Hematopoietic multipotent progenitor cell treated with erythropoietin and hydrocortisone succinate and interleukin-3 and kit ligand, for 15 days (in vitro differentiated cells): ENCODE measurements at places on chromosomes 3 and 15.

GRCh38 chr3:66472313-66473134, 28.3 kb downstream of the LRIG1 start:
- no peak for DNase-seq

DNA sequence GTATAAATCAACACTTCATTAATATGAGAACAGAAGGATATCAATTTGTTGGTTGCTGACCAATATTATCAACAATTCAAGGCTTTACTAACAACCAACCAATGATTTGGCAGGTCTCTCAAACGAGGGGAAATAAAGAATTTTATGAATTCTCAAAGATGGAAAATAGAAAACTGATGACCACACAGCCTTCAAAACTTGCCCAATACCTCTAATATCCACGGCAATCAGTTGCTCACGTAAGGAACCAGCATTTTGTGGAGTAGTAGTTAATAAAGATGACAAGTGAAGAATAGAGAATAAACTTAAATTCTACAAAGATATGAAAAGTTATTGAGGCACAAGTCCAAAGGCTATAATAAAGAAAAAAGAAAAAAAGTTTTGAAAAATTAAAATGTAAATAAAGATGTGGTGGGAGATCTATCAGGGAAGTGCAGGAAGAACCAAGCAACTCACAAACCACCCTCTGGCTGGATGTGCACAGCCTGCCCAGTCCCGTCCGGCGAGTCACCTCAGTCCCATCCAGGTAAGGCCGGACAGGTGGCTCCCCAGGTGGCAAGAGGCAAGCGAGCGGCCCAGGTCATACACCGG, 808 bp downstream of the GK5 start:
- no peak for DNase-seq

- no peak for DNase-seq
Measured at GRCh38 chr3:119630128-119630879, 30.1 kb downstream of the POPDC2 start.

DNA sequence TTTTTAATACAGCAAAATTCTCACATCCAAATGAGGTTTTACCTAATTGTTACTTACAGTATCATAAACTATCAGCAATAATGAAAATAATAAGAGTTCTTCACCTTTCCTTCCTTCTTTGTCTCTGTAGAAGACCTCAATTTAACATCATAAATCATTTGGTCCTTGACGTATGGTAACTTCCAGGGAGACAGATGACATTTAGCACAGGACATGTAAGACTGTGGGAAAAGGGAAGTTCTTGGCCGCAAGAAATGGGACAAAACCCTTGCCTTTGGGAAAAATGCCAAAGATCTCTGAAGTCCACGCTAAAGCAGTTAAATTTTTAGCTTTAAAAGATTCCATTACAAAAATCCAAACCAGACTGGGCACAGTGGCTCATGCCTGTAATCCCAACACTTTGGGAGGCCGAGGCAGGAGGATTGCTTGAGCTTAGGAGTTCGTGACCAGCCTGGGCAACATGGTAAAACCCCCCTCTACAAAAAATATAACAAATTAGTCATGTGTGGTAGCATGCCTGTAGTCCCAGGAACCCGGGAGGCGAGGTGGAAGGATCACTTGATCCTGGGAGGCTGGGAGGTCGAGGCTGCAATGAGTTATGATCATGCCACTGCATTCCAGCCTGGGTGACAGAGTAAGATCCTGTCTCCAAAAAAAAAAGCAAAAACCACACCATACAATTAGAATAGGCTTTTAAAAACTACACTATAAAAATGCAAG, 8.8 kb downstream of the PTPN9 start:
- no peak for DNase-seq

- no peak for DNase-seq
Measured at GRCh38 chr3:64311424-64312061, 86.3 kb upstream of the PRICKLE2 start.

GRCh38 chr3:158430448-158430847, 140.5 kb upstream of the MLF1 start:
- no peak for DNase-seq

DNA sequence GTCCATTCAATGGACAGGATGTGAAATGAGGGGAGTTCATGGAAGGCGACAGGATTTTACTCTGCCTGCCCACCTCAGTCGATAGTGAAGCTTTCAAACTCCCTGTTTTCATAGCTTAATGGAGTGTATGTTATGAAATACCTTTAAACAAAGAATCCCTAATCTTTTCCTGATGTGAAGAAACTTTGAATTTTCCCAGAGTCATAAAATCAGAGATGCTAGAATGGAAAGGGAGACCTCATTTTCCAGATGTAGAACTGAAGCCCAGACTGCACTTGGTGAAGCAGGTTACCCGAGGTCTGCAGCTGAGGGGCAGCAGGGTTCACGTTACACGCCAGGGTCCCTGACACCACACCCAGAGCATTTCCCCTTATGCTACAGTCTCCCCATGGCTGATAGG, 34.7 kb upstream of the LACTB start:
- DNase-seq = no peak

DNA sequence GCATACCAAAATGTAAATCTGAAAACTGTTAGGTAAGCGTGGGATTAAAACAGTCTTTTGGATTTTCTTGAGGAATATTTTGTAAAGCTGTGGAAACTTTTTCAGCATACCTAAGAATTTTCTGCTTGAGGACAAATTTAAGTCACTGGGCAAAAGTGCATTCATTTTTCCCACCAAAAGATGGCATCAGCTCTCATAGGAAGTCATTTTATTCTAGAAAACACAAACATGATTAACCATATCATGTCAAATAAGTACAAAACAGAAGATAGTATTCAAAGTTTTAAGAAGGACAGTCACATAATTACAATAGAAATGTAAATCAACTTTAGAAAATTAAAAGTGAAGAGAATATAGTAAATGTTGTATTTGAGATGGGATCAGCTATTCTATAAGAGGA, 63.5 kb downstream of the SLC49A4 start:
- no peak for DNase-seq

- DNase-seq = no peak
Measured at GRCh38 chr3:136120373-136121348, 75.5 kb downstream of the MSL2 start.

DNA sequence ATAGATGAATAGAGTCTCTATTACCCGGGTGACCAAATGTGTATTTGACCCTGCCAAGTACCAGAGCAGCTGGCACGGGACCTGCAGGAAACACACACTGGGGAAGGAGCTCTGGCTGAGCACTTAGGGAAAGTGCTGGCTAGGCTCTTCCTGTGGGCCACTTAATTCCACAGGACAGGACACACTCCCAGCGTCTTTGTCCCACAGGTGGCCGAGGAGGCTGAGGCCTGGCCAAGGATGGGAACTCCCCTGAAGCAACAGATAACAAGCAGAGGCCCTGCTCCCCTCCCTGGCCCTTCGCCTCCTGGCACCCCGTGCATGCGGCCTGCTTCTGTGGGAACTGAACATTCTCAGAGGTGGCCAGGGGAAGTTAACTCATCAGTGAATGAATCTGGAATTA, 180.8 kb downstream of the ATP10A start:
- DNase-seq = no peak

DNA sequence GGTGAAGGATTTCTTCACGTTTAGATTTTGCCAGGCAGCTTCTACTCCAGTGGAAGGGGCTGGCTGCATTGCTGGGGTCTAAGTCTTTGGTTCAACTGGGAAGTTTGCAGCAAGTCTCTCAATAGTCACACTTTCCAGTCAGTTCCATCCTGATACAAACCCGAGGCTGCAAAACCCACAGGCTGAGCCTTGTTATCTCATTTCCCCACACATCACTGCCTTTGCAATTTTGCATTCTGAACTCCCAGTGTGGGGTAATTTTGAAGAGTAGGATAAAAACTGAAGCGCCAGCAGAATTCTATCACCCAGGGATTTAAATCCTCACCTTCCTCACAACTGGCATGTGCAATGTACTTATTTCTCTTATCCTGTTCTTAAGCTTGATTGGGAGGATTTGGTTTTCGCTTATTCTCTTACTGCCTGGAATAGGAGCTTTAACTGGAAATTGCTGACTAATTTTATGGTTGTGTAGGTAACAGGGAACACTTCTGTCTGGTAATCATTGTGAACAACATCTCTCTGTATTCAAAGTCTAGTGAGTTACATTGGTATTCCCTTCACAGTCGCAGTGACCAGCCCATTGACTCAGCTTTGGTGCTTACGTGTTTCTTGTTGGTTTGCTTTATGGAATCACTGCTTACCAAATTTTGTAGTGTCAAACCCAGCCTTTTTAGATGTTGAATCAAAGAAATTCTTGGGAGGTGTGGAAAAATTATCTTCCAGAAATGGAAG, 142.0 kb upstream of the TOPAZ1 start:
- DNase-seq = no peak

DNA sequence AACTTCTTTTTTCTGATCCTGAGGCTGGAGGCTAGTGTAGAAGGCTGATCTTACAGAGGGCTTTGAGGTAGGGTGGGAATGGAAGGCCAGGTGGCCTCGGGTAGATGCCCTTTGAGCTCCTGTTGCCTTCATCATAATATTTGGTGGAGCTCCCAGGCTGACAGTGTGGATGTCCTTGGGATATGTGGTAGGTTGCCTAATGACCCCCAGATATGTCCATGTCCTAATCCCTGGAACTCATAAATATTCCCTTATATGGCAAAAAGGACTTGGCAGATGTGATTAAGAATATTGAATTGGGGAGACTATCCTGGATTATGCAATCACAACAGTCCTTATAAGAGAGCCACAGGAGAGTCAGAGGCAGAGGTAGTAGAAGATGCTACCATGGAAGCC, 5.5 kb downstream of the ADAMTSL3 start:
- DNase-seq = no peak

DNA sequence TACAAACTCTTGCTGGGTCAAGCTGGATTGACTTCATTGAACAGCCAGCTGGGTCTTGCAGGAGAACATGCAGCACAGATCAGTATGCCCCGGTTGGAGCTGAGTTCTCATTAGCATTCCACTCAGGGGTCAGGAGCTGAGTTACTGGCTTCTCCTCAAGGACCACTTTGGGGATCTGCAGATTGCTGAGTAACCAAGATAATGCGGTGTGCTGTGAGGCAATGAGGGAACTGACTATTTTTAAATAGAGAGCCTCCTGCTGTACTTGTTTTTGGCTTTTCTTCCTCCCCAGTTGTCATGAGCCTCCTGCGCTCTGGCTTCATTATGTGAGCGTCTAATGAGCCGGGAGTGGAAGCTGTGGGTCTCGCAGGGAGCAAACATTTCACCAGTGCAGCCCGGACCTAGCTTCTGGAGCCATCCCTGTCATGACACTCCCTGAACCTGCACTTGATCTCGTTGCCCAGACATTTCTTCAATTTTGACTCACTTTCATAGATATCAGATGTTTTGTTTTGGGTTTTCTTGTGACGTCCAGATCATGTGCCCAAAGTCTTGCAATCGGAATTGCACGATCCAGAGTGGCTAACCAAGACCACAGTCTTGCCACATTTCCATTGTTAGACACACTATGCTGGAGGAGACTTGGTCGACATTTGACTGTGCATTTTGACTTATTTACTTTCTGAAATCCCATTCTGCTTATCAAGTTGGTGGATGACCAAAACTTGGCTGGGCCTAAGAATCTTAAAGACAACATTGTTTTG, 327.2 kb downstream of the LRTM1 start:
- no peak for DNase-seq

DNA sequence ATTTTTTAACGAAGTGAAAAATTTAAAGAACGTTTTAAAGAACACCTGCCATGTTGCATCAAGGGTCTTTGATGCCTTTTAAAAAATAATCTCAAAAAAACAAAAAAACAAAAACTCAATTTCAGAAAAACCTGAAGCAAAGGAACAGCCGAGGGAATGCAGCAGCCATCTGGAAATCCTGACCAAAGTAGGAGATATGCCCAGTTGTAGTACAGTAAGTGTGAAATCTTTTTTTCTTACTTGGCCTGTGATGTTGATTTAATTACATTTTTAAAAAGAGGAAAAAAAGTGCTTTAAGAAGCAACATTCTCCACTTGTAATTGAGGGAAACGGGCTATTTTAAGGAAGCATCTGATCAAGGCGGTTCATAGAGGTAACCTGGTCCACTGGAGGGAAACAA, 213.7 kb upstream of the GAP43 start:
- DNase-seq = no peak

- DNase-seq = no peak
Measured at GRCh38 chr15:95284933-95285421, 1045.5 kb upstream of the NR2F2 start.

DNA sequence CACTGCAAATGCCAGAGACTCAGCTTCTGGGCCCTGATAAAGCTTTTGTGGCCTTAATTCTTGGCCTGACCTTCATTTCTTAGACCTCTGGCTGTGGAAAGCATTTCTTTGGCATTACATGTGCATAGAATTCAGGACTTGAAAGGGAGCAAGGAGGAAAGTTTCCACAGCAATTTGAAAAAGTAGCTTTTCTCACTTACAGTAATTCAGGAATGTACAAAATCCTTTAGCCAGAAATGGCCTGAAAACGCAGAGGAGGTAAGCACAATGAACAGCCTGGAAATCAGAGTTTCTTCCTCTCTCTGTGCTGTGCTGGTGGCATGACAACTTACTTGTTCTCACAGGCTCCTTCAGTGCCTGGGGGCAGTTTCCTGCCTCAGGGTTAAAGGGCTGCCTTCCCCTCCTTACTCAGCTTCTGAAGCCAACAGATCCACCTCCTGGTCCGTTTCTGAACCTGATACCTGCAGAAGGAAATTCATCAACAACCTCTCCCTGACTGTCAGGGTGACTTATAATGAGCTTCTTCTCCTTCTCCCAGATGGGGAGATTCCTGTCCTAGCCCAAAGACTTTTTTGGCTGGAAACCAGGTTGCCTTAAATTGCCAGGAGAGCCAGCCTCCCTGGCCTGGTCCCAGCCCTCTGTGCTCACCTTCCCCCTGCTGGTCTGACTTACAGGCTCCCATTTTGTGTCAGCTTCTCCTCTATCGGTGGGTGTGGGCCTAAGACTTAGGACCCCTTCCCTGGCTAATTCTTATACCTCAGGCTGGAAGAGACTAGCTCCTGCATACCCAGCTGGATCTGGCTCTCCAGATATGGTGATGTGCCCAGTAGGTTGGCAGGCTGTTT, 102.3 kb downstream of the MYRIP start:
- no peak for DNase-seq
